ENCODE measurements at places on chromosomes 6 and 20.

- no peak for DNase-seq
Measured at GRCh38 chr6:19839237-19839546, 2.0 kb downstream of the ID4 start.

DNA sequence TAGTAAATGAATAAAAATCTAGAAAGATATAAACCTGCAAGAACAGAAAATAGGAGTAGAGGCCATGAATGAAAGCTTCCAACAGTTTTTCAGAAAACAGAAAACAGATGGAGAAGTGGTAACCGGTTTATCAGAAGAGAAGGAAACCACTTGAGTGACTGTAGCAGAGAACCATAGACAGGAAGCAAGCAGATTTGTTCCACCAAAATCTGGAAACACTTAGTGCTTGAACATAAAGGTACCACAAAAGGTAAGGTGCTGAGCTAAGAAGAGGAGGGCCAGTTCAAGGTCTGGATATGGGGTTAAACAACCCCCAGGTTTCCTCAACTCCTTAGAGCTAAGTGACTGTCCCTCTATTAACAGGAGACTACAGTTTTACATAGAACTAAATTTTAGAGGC lies 9.2 kb upstream of the KIAA0319 start:
- no peak for DNase-seq

DNA sequence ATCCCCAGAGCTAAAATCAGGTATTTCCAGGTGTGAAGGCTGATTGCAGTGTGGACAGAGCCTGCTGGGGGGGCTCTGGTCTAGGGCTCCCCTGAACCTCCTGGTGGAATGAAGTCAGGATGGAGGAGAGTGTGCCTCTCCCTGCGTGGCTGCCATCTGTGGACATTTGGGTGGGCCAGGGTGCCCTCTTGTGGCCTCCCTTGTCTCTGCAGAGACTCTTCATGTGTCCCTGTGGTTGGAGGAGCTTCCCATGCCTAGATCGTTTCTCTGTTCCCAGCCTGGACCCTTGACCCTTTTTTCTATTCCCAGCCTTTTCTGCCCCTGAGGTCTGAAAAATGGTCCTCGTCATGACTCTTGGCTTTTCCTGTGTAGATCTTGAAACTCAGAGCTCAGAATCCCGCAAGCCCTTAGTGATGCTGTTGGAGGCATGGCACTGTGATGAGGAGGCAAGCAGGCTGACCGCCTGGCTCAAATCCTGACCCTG lies 9.9 kb upstream of the PSMF1 start:
- DNase-seq = peak; percentile 14

GRCh38 chr6:132952031-132952867 lies 137.9 kb downstream of the RPS12 start:
- DNase-seq = no peak

GRCh38 chr20:26354511-26354910 lies 657.9 kb upstream of the ZNF337 start:
- no peak for DNase-seq

GRCh38 chr20:20237093-20237959 lies 130.6 kb upstream of the INSM1 start:
- peak; percentile 9 for DNase-seq

GRCh38 chr6:158381214-158381613 lies 68.9 kb downstream of the TULP4 start:
- DNase-seq = no peak

DNA sequence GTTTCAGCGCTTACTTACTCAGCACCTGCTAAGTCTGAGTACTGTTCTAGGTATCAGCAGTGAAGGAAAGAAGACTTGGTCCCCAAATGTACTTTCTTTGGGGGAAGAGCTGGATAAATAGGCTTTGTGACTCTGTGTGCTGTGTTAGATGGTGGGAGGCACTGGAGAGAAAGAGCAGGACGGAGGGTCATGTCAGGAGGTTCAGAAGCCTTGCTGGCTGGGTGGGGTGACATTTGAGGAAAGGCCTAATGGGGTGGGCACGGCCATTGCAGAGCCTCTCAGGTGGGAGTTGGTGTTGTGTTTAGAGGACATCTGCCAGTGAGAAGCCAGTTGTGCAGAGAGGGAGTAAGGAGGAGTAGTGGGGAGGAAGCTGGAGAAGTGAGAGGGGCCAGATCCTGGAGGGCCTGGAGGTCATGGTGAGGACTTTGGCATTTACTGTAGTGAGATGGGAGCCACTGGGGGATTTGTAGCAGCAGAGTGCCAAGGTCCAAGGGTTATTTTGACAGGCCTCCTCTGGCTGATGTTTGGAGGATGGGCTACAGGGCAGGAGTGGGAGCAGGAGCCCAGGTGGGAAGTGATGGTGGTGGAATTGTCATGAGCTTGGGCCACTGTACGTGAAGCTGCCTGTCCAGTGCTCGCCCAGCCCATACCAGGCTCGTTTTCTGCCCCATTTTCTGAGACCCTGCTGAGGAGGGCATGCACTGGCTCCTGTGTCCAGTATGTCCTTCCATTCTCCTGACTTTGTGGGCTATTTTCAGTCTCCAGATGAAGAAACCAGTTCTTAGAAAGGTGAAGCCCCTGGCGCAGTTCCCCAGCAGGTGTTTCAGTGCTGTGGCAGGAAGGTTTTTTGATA lies 886 bp downstream of the SDCBP2 start:
- DNase-seq = no peak

DNA sequence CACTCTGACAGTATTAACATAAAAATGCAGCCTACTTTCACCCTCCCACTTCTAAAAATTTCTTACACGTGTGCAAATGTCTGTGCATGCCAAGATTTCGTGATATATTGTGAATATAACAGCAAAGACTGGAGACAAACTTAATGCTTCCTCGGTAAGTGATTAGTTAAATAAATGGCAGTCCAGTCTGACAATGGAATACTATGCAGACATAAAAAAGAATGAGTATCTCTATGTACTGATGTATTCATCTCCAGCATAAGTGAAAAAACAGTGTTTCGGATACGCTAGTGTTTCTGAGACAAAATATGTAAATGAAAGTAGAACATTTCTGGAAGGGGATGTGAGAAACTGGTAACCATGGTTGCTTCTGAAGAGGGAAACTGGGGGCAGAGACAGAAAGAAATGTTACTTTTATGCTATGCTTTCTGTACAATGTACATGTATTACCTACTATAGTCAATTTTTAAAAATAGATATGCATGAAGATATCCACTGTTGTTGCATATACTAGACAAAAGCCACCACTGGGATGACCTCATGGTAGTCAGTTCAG lies 7.0 kb downstream of the SLC22A23 start:
- DNase-seq = no peak

- peak; percentile 20 for DNase-seq
Measured at GRCh38 chr6:106451439-106451838, 90.9 kb downstream of the CRYBG1 start.

- no peak for DNase-seq
Measured at GRCh38 chr6:88548891-88549505, 382.9 kb upstream of the CNR1 start.

DNA sequence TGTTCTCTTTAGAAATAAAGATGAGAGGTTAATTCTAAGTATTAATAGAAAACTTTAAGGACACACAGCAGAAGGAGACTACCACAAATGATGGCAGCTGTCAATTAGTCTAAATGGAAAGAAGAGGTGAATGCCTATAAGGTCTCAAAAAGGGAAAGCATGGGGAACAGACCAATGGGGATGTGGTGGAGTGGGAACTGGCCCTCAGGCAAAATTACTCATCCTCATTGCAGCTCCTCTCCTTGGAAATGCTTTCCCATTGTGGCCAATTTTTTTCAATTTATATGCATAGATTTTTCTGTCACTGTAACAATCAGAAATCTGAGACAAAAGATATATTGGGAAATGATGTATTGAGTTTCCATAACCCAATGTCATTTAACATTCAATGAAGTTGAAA lies 222.9 kb upstream of the DEFB112 start:
- DNase-seq = no peak

GRCh38 chr20:11796026-11796425 lies 121.7 kb upstream of the BTBD3 start:
- peak; percentile 76 for DNase-seq

- no peak for DNase-seq
Measured at GRCh38 chr6:168704678-168705077, 263.7 kb downstream of the SMOC2 start.

DNA sequence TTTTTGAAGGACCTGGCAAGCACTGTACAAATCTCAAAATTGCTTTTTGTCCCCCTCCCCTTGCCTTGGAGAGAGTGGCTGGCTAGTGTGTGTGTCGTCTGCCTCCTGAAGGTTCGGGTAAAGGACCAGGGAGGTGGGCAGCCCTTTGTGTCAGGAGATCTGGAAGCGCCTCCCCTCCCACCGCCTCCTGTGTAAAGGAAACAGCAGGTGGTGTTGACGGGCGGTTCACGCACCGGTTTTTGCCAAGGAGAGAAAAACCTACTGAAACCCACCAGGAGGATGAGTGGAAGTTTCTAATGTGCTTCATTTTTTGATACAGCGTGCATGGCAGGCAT lies 1.2 kb downstream of the ENTPD6 start:
- DNase-seq = no peak

GRCh38 chr6:42378125-42378524 lies 73.6 kb downstream of the TRERF1 start:
- no peak for DNase-seq

DNA sequence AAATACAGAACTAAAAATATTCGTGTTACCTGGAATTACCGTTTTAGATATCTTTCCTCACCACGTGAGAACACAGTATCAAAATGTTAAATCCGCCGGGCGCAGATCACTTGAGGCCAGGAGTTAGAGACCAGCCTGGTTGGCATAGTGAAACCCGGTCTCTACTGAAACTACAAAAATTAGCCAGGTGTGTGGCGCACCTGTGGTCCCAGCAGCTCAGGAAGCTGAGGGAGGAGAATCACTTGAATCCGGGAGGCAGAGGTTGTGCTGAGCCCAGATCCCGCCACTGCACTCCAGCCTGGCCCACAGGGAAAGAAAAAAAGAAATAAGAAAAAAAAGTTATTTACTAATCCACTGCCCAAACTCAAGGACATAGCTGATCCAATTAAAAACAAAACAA lies 4.8 kb upstream of the DDX43 start:
- DNase-seq = no peak

DNA sequence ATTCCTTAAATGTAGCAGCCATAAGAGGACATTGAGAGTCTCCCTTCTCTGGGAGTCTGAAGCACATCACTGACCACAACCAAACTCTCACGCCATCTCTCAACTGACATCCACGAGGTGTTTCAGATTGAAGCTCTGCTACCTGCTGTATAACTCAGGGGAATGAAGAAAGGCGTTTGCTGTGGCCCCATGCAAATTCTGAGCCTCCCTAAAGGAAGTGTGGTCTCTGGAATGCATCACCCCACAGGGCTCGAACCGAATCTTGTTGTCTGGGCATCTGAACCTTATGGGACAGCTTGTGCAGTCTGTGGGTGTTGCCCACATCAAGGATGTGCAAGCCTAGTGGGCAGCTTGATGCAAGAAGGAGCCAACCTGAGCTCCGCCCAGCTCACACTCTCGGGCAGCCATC lies 10.9 kb downstream of the PMEPA1 start:
- DNase-seq = no peak

- no peak for DNase-seq
Measured at GRCh38 chr6:130848945-130849344, 21.7 kb downstream of the SMLR1 start.

DNA sequence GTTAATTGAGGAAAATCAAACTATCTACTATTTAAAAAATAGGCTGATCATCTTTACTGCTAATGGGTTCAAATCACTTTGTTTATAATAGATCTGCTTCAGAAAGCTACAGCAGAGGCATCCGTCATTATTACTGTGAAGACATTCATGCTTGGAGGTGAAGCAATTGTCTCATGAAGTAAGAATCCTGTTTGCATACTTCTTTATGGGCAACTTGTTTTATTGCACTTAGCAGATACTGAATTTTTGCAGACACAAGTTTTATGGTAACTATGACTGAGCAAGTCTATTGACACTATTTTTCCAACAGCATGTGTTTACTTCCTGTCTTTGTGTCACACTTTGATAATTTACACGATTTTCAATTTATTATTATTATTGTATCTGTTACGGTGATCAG lies 573.9 kb downstream of the RFPL4B start:
- peak; percentile 34 for DNase-seq

- DNase-seq = no peak
Measured at GRCh38 chr6:150683320-150683719, 83.6 kb downstream of the PLEKHG1 start.

- no peak for DNase-seq
Measured at GRCh38 chr20:63900413-63900812, 5.5 kb downstream of the DNAJC5 start.

DNA sequence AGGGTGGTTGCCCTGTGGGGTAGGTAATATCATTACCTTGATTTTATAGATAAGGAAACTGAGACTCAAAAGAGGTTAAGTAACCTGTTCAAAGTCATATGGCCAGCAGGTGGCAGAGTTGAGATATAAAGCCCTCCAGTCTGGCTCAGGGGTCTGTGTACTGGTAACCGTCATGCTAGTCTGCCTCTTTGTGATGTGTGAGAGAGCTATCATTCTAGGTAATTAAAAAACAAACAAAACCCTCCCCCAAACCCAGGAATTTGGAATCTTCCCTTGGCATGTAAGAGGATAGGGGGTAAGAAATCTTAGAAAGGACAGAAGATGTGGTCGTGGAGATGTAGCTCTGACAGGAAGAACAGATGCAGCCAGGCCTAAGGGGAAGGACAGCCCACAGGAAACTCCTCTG lies 206.0 kb downstream of the CDC5L start:
- peak; percentile 82 for DNase-seq

DNA sequence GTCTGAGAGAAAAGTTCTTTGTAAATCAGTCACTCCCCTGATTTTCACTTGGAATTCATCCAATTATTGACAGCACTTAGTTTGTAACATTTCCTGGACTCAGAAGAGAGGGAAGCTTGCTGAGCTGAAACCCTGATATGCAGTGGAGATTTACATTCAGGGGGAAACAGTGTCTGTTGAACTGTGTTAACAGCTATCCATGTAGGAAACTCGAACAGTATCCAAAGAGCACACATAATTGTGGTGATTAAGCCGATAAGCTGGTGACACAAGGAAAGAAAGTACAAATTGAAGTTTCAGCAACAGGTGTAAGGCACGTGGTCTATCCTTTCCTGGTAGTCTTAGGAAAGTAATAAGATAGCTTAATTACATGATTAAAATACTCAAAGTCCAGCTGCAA lies 78.1 kb upstream of the FLRT3 start:
- no peak for DNase-seq

DNA sequence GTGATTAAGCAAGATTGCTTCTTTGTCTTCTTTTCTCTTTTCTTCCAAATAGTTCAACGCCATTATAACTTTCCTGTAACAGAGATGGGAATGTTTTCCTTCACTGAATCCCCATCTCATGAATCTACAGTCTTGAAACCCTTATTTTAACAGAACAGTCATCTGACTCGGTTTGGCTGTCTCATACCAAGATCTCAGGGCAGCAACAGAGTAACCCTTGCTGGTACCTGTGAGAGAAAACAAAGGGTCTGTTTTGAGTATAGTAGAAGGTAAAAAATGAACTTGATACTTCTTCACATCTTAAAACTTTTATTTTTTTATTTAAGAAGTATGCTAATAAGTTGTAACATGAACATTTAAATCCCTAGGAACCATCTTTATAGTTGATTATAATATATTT lies 19.6 kb upstream of the DSE start:
- no peak for DNase-seq

GRCh38 chr6:119542037-119542436 lies 192.5 kb upstream of the MAN1A1 start:
- DNase-seq = no peak

GRCh38 chr6:154868143-154868594 lies 126.9 kb upstream of the TIAM2 start:
- DNase-seq = peak; percentile 55

GRCh38 chr20:31924561-31924960 lies 27.3 kb downstream of the PDRG1 start:
- no peak for DNase-seq
